ENCODE measurements at places on chromosomes 12 and 14.

DNA sequence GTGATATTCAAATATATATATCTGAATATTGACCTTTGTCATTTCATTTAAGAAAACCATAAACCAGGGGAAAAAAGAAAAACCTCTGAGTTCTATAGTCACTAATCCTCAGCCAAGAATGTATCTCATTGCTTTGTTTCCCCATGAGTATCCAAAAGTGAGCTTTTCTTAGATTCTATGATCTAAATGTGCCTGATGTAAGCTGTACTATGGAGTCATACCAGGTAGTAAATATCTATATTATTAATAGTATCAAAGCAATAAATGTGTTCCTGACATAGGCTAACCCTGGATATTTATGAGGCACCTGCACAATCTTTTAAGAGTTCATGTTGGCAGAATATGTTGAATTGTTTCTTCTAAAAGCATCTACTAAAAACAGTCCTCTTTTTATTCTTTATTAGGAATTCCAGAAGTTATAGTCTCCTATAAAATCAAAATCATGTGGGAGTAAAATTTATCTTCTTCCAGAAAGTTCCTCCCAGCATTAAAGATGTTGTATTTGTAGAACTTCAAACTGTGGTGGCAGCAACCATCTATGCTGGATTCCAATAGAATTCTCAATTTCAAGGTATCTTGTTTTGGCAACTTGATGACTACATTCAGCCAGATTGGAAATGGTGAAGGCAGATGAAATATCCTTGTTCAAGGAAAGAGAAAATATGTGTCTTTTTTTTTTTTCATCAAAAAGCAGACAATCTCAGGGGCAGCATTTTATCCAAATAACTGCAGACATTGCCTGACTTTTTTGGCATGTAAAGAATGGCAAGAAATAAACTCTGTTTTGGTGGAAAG lies 139.7 kb upstream of the RASSF8 start:
- DNase-seq, result no peak

DNA sequence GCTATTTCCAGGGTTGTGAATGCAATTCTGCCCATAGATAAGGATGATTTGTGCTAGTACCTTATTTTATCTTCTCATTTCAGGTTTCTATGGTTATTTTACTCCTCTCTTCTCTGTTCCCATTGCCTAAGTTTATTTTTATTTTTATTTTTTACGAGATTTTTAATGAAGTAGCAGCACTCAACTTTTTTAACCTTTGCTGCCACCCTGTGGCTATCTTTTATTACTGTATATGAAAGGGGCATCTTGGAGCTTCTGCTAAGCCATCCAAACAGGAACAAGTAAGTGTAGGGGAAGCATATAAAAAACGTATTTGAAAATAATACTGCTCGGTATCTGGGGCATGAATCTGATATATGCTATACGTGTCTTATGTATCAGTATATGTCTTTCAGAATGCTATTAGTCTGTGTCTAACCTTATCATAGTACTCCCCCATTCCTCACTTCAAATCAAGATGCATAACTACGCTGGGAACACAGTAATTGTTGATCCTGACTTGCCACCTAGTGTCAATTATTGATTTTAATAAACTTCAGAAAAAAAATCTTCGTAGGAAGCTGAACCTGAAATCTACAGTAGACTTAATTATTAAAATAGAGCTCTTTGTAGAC lies 60.3 kb downstream of the KLRG1 start:
- DNase-seq, result peak; percentile 30

DNA sequence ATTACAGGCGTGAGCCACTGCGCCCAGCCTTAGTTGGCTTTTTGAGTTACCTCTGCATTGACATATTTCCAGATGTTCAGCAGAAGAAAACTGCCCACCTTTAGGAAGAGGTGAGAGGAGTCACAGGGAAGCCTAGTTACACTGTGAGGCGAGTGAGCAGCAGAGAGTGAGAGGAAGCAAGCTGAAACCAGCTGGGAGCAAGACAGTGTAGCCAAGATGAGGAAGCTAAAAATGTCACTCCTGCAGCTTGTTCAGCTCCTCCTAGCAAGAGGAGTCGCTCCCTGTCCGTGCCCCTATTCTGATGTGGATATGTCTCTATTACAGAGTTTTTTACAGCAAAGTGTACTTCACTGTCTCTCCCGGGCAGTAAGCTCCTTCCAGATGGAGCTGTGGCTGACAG lies 127.6 kb downstream of the GXYLT1 start:
- no peak for DNase-seq

DNA sequence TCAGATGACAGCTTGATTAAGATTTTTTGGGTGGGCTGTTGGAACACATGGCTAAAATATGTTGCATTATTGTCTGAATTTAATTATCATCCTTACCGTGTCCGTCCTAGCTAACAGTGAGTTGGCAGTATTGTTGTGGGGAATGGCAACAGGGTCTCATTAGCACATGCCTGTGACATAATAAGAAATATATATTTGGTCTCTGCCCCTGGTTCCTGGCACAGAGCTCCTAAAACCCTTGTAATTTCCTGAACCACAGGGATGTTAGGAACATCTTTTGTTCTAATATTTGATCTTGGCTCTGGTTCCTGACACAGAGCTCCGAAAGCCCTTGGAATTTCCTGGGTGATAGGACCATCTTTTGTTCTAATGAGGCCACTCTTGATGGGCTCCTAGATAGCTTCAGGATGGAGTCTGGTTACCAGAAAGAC lies 76.0 kb downstream of the SYNE2 start:
- DNase-seq, result no peak

DNA sequence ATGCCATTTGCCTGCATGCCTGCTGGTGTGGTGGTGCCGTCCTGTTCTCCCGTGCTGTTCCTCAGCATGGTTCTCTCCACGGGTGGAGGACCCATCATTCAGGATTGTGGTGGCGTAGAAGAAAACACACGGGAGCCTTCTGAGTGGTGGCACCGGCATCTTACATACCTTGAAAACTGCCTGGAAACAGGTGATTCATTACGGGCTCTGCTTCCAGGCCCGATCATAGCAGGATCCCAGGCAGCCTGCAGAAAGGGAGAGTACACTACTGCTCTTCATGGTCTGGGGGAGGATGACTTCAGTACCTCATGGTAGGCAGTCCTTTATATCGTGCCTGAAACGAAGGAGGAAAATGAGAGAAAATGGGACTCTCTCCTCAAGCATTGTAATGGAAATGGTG lies 66.6 kb upstream of the KCNA5 start:
- DNase-seq, result no peak

Measured in activated CD4-positive, alpha-beta T cell treated with anti-CD3 and anti-CD28 coated beads for 4 hours (primary cell).